ENCODE measurements at places on chromosomes 12 and 14.

- DNase-seq = no peak
Measured at GRCh38 chr12:23006413-23006812, 381.4 kb downstream of the ETNK1 start.

DNA sequence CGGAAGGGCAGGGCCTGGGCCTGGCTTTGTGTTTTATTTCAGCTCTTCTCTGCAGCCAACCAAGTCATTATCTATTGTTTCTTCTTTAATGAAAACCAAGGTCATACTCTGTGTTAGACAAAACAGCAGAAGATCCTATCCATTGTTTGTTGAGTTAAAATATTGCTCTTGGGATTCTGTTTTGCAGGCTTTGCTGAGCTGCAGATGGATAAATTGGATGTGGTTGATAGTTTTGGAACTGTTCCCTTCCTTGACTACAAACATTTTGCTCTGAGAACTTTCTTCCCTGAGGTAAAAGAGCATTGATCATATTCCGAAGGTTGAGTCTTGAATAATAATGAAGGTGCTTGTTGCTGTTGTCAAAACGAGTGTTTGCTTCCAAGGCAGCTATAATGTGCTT is 106.6 kb downstream of the PLXNC1 start:
- no peak for DNase-seq

DNA sequence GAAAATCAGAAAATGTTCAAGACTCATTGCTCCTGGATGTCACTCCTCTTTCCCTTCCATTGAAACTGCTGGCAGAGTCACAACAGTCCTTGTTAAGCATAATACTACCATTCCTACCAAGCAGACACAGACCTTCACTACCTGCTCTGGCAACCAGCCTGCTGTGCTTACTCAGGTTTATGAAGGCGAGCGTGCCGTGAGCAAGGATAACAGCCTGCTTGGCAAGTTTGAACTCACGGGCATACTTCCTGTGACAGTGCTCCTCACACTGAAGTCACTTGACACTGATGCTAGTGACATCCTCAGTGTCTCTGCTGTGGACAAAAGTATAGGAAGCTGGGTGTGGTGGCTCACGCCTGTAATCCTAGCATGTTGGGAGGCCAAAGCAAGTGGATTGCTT is 15.7 kb upstream of the PHETA1 start:
- DNase-seq = no peak

GRCh38 chr12:2172491-2173214 is 119.9 kb downstream of the CACNA1C start:
- no peak for DNase-seq

GRCh38 chr12:66144791-66145754 is 14.5 kb upstream of the LLPH start:
- no peak for DNase-seq

GRCh38 chr14:72904218-72904617 is 10.3 kb upstream of the DPF3 start:
- no peak for DNase-seq

DNA sequence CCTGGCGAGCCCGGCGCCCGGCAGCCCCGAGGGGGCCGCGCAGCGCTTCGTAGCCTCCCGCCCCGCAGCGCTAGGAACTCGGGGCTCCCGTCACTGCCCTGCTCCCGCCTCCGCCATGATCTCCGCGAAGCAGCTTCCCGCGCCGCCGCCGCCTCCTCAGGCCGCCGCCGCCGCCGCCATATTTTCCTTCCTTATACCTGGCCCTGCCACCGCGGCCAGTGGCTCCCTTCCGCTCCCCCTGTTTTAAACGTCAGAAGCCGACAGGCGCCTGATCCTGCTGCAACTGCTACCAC is 286 bp downstream of the PPP4R3A start:
- DNase-seq = peak; percentile 14

DNA sequence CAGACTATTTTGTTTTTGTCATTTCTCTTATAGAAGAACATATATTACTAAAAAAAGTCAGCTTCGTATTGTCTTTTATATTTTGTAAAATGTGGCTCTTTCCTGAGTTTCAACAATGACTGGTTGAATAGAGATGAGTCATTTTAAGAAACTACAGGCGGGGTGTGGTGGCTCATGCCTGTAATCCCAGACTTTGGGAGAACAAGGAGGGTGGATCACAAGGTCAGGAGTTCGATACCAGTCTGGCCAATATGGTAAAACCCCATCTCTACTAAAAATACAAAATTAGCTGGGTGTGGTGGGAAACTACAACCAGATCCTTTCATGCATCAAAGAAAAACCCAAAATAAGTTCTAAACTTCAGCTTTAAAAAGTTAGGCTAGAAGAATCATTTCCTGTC is 28.8 kb downstream of the HECTD4 start:
- DNase-seq = no peak

DNA sequence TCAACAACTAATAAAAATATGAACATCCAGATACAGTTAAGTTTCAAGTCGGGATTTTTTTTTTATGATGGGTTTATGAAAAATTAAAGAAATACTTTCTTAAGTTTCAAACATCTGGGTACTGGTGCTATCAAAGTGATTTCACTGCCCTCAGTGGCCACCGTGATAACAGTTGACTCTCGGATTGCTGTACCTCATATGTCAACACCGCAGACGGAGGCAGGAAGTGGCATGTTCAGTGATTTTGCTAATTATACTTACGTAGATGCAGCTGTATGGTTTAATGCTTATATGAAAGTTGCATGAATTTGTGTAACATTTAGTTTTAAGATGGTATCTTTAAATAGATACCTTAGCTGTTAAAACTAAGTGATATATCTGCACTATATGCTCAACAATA is 20.8 kb upstream of the FBLN5 start:
- DNase-seq = no peak

DNA sequence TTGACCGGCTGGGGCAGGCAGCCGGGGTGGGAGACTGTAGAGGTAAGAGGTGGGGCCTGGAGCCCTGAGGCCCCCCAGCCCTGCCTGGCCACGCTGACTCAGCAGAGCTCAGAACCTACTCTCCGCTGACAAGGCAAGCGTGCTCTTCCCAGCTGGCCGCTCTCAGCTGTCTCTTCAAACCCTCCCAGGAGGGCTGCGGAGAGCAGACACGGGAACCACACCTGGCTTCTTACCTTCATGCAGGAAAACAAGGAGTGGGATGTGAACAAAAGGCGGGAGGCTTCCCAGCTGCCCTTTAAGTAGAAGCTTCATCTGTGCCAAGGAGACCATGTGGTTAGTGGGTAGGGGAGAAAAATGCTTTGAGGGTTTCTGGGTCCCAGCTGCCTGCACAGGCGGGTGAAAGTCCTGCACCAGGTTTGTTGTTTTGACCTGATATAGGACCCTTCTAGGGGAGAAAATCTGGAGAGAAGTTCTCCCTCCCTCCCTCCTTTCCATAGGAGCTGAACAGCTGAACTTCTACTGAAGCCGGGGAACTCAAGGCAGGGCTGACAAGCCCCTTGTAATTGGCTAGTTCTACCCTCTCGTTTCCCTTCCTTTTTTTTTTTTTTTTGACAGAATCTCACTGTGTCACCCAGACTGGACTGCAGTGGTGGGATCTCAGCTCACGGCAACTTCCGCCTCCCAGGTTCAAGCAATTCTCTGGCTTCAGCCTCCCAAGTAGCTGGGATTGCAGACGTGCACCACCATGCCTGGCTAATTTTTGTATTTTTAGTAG is 12.8 kb upstream of the TESC start:
- no peak for DNase-seq

GRCh38 chr12:115758877-115759620 is 518.4 kb downstream of the MED13L start:
- DNase-seq = no peak

GRCh38 chr14:76322594-76323220 is 53.2 kb upstream of the ESRRB start:
- no peak for DNase-seq
